Brain (organoid and tissue), 16 donors: ENCODE measurements at places on chromosomes 6 and 20. TPM values are rescaled to one million over a fixed set of nuclear protein-coding genes. Genes with fewer than 3 reads are reported as not detected.
A peak's percentile ranks its signal among the peaks of the same experiment; 100 is the strongest.

- DNase-seq: peak; percentile 52
Observed at GRCh38 chr6:132400883-132401617, at the start of gene MOXD1. Gene MOXD1, minus strand, starts transcription at chr6:132401475. Its CDS starts 49 bp downstream, at chr6:132401426.

GRCh38 chr6:98980819-98981218 lies 33.1 kb upstream of the FBXL4 start:
- no peak for DNase-seq

ULBP3 gene
- not detected for polyA plus RNA-seq

- DNase-seq: peak; percentile 70
Observed at GRCh38 chr6:33425668-33426577, 6.1 kb downstream of the SYNGAP1 start.

LRRC73 gene
- polyA plus RNA-seq: 6.2 TPM

DNA sequence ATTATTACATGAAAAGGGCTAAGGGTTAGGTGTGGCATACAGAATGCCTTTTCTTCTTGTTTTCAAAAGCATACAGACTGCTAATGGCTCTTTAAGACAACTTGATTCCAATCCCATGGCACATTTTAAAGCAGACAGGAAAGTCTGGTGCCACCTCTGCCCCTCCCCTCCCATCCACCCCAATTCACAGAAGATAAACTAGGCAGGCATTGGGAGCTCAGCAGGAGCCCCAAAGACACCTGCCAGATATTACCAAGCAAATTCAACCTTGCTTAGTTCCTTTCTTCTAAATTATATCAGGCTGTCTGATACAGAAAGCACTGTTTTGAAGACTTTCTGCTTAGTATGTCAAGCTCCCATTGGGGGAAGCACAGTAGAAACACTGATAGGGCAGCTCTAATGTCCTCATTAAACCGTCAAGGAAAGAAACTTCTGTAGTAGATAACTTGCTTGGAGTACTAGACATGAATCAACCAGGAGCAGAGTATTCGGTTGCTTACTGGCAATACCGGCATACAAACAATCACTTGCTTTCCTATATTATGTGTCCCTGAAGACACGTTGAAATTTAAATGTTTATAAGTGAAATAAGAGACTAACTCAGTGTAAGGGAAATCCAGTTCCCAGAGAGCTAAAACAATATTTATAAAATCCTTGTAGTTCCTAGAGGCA lies 13.0 kb downstream of the SESN1 start:
- no peak for DNase-seq

ADGRB3 gene
- 6.2 TPM for polyA plus RNA-seq
